Pulmonary artery endothelial cell (primary cell): ENCODE measurements at places on chromosomes 4 and X. TPM values are rescaled to one million over a fixed set of nuclear protein-coding genes. Genes with fewer than 3 reads are reported as not detected.

DNA sequence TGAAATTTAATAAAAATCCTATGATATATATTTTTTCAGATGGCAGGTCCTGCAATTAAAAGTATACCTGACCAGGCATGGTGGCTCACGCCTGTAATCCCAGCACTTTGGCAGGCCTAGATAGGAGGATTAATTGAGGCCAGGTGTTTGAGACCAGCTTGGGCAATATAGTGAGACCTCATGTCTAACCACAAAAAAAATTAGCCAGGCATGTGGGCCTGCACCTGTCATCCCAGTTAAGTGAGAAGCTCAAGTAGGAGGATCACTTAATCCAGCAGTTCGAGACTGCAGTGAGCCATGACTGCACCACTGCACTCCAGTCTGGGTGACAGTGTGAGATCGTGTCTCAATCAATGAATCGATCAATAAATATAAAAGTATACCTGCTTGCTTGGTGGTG lies 2.5 kb downstream of the OCIAD2 start:
- DNase-seq: no peak

DNA sequence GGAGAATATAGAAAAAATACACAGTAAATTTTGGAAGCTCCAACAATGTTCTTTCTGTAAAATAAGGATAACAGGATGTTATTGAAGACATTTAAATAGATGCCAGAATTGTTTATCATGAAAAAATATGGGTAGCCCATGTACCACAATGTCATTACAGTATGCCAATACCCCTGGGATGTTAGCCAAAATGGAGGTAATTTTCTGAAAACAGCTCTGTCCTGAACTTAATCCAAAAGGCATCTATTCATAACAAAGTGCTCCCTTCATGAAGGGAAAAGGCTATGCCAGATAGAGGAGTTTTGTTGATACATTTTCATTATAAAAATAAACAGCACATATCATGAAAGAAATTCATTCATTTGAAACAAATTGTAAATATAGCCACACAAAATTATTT lies 1902.6 kb upstream of the AGA start:
- no peak for DNase-seq

DNA sequence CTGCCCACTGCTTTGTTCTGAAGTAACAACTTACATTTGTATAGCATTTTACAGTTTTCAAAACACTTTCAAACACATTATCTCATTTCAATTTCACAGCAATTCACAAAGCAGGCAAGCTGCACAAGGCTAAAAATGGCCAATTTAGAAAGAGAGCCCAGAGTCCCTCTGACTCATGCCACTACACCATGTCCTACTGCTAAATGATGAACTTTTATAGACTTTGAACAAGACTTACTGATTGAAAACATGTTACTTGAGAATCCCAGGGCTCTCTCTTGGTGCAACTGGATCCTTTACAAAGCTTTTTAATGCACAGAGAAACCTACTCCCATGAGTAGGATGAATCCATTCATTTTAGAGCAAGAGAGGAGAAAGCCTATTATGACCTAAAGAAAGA lies 5.8 kb upstream of the G3BP2 start:
- DNase-seq: no peak

DNA sequence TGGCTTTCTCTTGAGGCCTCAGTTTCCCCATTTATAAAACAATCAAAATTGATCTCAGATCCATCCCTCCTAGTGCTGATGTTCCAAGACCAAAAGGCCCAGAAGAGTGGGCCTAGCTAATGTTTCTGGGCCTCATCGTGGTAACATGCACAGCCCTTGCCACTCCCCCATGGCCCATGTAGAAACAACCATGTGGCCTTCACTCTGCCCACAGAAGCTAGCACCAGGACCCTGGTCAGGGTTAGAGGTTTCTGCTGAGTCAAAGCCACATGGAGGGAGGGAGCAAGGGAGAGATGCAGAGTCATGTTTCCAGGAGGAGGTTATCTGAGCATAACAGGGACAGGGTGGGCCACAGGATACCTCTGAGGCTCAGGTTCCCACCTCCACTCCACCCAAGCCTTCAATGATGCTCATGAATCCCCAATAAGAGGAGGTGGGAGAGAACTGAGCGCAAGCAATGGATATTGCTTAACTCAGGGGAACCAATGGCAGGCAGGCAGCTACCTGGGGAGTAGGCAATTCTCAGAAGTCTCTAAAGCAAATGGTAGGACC lies 16.9 kb downstream of the OTUD5 start:
- DNase-seq: no peak

- DNase-seq: no peak
Observed at GRCh38 chrX:150465326-150465725, 102.2 kb downstream of the MAMLD1 start.

GRCh38 chrX:72573158-72573511 lies 492 bp upstream of the HDAC8 start:
- DNase-seq: no peak

GRCh38 chr4:79540143-79540542 lies 132.1 kb upstream of the GK2 start:
- no peak for DNase-seq

GRCh38 chr4:83356899-83357661 lies 22.4 kb upstream of the HPSE start:
- DNase-seq: peak; percentile 85

DNA sequence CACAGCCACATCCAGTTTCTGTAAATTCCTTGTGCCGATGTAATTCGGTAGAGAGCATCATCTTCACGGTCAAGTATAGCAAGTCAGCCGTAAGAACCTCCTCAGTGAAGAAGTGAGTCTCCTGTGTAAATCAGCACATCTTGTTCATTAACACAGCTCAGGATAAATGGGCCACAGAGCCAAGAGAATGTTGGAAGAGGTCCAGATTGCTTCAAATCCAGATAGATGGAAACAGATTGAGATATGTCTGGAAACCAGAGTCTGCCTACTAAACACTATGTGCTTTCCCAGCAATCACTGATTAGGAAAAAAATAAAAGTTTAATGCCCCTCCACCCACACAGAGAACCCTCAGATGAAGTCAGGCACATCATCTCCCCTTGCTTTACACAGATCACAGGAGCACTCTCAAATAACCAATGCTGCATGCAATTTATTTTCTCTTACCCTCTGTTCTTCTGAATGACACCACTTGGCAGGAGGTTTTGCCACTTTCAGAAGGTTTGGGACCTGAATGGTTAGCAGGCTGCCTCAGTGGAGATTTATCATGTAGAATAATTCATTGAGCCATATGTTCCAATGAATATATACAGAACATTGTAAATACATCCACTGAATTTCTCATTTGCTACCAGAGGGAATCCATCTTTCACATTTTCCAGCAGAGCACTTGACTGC lies 357.7 kb downstream of the C4orf33 start:
- DNase-seq: no peak

- no peak for DNase-seq
Observed at GRCh38 chr4:165838575-165838974, 34.5 kb upstream of the TLL1 start.

ZCCHC18 gene
- 0.88 and 1.9 TPM in 2 replicates for total RNA-seq

MTM1 gene
- 10.2 and 18.9 TPM in 2 replicates for total RNA-seq
